ENCODE measurements at places on chromosomes 11 and 22.

DNA sequence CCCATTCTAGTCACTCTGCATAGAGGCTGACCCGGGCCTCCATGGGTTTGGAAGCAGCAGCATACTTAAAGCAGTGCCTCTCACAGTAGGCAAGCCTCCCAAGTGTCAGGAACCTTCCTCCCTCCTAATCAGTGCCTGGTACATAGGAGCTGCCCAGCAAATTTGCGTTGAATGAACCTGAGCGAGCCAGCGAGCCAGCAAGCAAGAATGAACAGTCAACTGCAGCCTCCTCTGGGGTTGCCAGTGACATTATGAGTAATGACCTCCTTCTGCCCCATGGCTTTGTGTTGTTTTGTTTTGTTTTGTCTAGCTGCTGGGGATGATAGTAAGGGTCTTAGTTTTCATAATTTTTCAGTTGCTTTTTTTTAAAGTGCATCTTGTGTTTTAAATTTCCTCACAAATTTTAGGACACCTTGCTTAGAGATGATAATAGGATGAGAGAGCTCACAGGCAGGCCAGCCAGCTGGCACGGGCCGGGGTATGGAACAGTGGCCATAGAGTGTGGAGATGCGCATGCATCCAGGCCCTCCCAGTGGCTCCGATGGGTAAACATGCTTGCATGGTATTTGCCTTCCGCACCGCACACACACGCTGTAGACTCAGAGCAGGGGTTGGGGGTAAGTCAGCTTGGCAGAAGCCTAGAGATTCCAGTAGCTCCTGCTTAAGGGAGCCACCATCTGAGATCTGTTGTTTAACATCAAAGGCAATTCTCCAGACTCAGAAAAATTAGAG, 36.1 kb downstream of the TTC12 start:
- DNase-seq = no peak

DNA sequence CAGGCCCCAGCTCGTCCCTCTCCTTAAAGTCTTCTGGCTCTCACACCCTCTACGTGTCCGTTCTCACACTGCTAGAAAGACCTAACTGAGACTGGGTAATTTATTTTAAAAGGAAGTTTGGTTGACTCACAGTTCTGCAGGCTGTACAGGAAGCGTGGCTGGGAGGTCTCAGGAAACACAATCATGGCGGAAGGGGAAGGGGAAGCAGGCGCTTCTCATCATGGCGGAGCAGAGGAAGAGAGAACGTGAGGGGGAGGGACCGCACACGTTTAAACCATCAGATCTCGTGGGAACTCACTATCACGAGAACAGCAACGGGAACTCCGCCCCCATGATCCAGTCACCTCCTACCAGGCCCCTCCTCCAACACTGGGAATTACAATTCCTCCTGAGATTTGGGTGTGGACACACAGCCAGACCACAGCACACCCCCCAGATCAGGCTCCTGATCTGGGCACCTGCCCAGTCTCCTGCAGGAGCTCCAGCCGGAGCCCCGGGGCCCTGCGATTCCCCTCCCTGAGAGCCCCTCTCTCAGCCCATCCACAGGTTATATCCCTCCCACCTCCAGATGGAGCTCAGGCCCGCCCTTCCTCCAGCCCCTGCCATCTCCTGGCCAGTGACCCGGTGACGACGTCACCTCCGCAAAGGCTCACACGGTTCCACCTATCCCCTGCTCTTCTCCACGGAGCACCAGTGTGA, 170.2 kb downstream of the BRD1 start:
- peak; percentile 89 for DNase-seq

DNA sequence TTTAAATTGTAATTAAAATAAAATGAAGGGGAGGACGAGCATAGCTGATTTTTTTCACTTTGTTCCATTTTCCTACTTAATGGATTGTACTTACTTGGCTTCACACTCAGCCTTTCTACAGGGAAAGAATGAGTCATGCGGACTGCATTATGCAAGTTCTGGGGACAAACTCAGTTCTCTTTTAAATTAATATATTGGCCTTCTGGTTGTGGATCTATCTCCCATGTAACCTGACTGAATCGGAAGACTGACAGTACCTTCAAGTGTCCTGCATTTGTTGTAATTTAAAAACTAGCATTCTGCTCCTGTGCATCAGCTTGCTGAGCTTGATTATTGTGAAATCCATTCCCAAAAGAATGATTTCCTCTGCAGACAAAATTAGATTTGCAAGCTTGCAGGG, 12.2 kb downstream of the OR8D1 start:
- DNase-seq = no peak

DNA sequence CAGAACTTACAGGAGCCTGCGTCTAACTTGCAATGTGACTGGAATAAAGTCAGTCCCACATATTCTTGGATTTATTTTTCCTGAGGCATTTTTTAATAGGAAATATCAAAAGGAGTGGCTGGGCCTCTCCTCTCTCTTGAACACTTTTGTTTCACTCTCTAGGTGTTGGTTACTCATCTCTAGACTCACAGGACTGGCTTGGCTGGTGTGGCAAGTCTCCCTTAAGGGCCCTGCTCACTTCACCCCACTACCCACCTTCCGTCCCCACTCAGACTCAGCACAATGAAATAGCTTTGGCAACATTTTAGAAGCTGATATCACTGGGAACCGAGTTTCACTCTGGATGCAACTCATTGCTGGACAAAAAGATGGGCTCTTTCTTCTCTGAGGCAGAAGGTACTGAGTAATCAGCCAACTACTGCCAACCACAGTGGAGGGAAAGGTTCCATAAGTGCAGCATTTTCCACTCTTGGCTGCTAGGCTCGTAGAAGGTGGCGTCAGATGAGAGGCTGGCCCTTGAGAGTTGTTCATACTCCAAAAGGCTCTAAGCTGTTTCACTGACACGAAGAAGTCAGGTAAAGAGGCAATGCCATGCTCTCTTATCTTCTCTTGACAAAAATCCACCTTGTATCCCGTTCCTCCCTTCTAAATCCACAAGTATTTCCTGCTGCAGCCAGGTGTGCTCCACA, 390.6 kb downstream of the SOX6 start:
- DNase-seq = no peak

GRCh38 chr11:112770487-112770886, 190.7 kb upstream of the NCAM1 start:
- DNase-seq = no peak

DNA sequence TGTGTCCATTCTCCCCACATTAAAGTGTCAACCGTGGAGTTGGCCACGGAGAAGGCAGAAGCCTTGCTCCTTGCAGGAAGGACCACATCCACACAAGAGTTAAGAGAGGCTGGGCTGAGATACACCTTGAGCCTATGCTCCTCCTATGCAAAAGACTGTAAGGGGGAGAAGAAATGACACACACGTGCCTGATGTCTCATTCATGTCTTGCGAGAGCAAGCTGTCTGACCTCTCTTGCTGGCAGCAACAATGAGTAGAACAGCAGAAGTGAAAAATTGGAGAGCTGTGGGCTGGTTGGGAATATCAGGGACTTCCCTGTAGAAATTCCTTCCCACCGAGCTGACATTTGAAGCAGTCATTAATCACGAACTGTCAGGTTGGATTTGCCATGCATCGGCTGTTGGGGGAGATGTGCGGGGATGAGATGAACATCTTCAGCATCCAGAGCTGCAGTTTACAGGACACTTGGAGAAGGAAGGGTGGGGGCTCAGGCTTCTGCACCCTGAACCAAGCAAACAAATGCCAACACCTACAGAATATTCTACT, 139.3 kb downstream of the MYO18B start:
- DNase-seq = no peak

DNA sequence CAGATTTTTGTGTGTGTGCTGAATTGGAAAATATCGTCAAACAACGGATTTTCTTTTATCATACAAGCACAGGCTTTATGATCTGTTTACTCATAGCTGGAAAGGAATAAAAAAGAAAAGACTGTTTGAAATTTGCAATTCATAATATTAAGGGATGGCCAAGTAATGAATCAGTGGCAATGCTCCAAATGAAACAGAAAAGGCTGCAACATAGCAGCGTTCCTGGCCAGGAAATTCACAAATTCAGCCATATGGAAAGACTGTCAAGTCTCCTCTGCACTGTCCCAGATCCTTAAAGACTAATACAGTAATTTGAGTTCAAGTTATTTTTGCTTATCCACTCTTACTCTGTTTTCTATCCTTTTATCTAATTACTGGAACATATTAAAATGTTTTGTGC, 98.2 kb downstream of the MSANTD4 start:
- no peak for DNase-seq

DNA sequence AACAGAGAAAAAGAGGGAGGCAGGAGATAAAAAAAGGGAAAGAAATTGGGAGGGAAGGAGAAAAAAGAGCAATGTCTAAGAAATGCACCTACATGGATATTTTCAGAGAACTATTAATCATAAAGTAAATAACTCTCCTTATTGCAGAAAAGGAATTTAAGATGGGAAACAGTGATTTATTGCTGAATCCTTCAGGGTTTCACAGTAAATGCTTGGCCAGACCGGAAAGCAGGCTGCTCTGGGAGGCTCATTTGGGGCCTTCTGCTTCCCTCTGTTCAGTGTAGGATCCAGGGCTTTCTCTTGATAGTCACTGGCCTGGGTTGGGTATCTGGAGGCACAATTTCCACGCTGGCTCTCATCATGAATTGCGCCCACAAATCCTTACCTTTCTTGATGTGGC, 324.3 kb upstream of the SORL1-AS1 start:
- DNase-seq = no peak

DNA sequence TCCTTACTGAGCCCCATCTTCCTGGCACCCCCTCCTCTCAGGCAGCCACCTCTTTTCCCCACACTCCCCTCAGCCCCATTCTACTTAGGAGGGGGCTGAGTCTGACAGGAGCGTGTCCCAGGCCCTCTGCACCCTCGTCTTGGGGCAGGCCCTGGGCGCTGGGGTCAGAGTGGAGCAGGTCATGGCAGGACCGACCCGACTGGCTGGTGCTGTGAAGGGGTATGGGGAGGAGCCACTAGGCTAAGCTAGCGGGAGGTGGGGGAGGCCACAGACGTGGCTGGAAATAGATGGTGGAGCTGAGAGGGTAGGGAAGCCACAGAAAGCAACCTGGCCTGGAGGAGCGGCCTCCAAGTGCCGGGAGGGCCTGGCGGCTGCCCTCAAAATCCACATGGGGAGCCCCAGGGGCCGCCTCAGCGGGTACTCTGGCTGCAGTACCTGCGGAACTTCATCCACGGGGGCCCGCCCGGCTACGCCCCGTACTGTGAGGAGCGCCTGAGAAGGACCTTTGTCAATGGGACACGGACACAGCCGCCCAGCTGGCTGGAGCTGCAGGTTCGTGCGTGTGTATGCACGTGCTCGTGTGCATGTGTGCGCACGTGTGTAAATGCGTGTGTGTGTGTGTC, 61.7 kb downstream of the MYO7A start:
- no peak for DNase-seq

GRCh38 chr11:6283453-6284023, 23.9 kb downstream of the CCKBR start:
- DNase-seq = no peak

DNA sequence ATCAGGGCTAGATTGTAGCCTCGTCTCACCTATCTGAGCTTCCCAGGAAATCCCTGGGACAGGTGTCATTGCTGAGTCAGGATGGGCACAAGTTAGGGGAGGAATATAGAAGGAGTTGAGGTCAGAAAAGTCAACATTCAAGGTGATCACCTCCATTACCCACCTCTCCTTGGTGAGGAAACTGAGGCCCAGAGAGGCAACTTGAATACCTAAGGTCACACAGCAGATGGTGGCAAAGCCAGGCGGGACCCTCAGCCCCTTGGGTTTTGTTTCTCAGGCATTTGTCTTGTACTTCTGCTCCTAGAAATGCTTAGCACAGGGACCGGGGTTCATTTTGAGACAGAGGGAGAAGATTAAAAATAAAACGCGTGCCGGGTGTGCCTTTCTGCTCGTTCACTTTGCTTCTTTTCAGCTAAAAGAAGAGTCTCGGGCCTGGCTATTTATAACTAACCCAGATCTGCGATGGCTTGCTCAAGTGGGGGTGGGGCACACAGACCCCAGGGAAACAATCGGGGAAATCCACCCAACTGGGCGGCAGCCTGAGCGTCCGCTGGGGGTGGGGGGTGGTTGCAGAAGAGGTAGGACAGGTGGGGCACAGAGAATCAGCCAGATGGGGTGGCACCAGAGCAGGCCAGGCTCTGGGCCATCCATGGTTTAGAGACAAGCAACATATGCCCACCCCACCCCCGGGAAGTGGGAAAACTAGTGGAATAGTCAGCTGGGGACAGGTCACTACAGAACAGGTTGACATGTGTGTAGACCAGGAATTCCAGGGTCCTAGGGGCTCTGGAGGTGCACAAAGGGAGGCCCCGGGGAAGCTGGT, 3.9 kb upstream of the GNAZ start:
- no peak for DNase-seq

GRCh38 chr11:130649801-130650200, 201.4 kb downstream of the ADAMTS15 start:
- DNase-seq = no peak

- DNase-seq = no peak
These were observed 18.7 kb upstream of the MUC6 start for GRCh38 chr11:1055109-1055703.

DNA sequence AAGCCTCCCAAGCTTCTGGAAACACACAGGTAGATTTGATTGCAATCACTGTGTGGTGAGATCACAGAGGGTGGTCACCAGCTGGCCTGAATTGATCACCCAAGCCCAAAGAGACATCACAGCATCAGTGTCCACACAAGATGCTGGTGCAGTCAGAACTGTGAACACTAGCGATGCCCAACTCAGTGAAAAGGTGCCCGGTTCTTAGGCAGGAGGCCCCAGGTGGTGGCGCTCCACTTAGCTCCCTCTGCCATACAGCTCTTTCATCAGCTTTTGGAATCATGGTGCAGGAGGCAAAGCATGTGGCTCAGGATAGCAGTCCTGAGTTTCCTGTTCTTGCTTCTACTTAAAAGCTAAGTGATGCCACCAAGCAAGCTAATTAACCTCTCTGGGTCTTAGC, 11.1 kb downstream of the DGCR2 start:
- DNase-seq = no peak

- DNase-seq = no peak
These were observed 9.2 kb downstream of the CCKBR start for GRCh38 chr11:6268820-6269219.

DNA sequence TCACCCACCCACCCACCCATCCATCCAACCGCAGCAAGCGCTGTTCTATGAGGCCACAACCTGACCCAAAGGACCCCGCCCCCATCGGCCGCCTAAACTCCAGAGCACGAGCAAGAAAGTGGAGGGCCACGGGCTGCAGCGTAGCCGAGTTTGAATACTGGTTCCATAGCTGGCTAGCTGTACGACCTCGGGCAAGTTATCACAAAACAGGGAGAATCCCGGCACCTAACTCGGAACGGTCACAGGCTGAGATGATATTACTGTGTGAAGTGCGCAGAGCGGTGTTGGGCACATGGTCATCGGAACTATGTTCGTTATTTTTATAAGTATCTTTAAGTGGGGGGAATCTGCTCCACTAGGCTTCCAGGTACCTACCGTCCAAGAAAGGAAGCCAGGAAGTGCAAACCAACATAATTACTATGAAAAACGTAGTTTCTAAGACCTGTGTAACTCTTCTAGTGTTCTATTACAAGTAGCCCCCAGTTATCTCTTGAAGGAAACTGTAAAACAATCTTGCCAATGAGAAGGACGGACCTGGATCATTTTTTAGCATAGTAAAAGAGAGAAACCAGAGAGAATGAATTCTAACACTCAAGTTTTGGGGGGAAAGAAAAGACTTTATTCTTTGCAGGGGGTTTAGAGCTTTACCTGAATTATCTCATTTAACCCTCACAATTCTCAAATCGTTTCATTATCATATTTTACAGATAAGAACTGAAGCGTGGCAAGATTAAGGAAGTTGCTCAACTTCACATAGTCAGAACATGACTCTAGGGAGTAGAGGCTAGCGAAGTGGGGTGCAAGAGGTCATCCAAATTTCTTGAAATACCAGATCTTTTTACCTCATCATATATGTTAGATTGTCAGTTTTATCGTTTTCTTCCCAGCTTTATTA, 663 bp upstream of the BUD13 start:
- no peak for DNase-seq
